Neural progenitor cell (in vitro differentiated cells): ENCODE measurements at places on chromosomes 4 and X. TPM values are rescaled to one million over a fixed set of nuclear protein-coding genes. Genes with fewer than 3 reads are reported as not detected.

DNA sequence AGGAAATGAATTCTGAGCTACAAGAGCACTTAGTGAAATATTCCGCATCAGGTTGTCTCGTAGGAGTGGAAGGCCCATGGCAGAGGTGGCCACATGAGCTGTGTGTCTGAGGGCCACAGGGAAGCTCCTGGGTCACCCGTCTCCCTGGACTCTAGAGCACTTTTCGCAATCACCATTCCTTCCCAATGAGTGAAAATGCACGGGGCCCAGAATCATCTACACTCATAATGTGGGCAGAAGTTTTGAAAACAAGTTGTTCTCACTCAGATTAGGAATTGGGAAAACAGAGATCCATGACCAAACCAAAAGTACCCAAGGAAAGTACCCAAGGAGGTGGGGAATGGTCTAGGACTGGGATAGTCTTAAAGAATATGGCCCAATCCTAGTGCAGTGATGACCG, 94.4 kb downstream of the SCD5 start:
- no peaks in the 10 kb centered on the region for H3K27me3 ChIP-seq
- no peaks in the 10 kb centered on the region for H3K36me3 ChIP-seq
- no peak for DNase-seq
- no peaks in the 10 kb centered on the region for H3K4me1 ChIP-seq
- H3K4me3 ChIP-seq = no peak overlapping the region

- H3K27ac ChIP-seq = no peak overlapping the region
- no peaks in the 10 kb centered on the region for H3K4me1 ChIP-seq
- no peak overlapping the region for H3K4me3 ChIP-seq
- H3K27me3 ChIP-seq = no peaks in the 10 kb centered on the region
These were observed 41.5 kb downstream of the F11 start for GRCh38 chr4:186307497-186307896.

GRCh38 chr4:82741188-82741587, 57.4 kb downstream of the SCD5 start:
- no peak for DNase-seq
- no peak overlapping the region for H3K4me3 ChIP-seq
- H3K27ac ChIP-seq = no peak overlapping the region
- peaks cover 14% of the 10 kb centered on the region for H3K4me1 ChIP-seq
- H3K36me3 ChIP-seq = no peaks in the 10 kb centered on the region

Gene DDX60
- 3.3 and 7.8 TPM in 2 replicates for total RNA-seq

Gene CLGN
- total RNA-seq = 22.7 and 37.8 TPM in 2 replicates

Gene HSFX4
- total RNA-seq = not detected in 2 replicates
